Naive thymus-derived CD8-positive, alpha-beta T cell (primary cell): ENCODE measurements at places on chromosomes 11 and 22.

DNA sequence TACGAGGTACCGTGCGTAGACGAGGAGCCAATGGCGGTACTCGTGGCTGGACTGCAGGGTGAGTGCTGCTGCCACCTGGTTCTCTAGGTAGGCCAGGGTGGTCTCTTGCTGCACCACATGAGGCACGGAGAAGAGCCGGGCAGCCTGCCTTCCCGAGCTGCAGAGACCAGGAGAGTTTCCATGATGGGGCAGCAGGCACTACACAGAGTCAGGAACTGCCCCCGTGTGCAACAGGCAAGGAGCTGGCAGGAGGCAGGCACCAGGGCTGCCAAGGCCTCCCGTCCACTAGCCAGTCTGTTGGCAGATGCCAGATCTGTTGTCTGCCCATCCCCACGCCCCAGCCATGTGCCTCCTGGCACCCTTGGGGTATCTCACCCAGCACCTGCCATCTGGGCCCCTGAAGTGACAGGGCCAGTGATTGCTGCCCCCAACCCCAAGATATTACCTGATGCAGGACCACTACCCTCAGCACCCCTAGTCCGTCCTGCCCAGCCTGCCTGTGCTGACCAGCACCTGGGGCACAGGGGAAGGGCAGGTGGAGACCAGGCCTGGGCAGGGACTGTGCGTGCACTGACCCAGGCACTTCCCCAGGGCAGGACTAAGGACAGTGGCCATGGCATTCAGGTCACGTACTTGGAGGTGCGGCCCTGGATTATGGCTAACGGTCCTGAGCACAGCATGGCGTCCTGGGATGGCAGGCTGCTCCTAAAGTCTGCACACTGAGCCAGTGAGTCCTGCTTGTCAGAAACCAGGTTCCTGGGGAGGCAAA, 62.0 kb upstream of the CLTCL1 start:
- H3K27ac ChIP-seq, result no peak overlapping the region
- DNase-seq, result no peak
- H3K4me3 ChIP-seq, result no peak overlapping the region
- H3K4me1 ChIP-seq, result no peaks in the 10 kb centered on the region
- H3K36me3 ChIP-seq, result peaks cover 71% of the 10 kb centered on the region
- no peaks in the 10 kb centered on the region for H3K27me3 ChIP-seq

DNA sequence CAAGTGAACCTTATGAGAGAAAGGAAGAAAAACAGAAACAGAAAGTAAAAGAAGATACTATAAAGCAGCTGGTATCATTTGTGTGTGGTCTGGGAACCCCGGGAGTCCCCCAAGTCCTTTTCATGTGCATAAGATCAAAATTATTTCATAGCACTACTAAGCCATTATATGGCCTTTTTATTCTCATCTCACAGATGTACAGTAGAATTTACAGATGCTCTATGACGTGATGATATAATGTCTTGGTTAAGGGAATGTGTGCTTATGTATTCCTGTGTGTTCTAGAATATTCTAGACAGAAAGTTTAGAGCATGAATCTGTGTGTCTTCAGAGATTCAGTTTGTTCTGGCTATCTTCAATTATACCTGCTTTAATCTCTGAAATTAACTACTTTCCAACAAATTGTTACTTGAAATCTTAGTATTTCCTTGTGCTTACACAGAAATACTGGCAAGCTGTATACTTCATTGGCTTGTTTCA, 8.6 kb upstream of the TPP1 start:
- H3K27ac ChIP-seq, result peak overlapping the region; percentile 80
- DNase-seq, result no peak
- H3K36me3 ChIP-seq, result no peaks in the 10 kb centered on the region
- H3K27me3 ChIP-seq, result no peaks in the 10 kb centered on the region
- peak overlapping the region; percentile 66 for H3K4me3 ChIP-seq
- H3K4me1 ChIP-seq, result peaks cover 37% of the 10 kb centered on the region

GRCh38 chr11:119380827-119381180, 686 bp downstream of the USP2 start:
- DNase-seq, result no peak
- no peaks in the 10 kb centered on the region for H3K36me3 ChIP-seq
- H3K27me3 ChIP-seq, result peaks cover 1% of the 10 kb centered on the region

- no peak for DNase-seq
- peaks cover 26% of the 10 kb centered on the region for H3K4me1 ChIP-seq
- peaks cover 18% of the 10 kb centered on the region for H3K27me3 ChIP-seq
- H3K27ac ChIP-seq, result no peak overlapping the region
- H3K4me3 ChIP-seq, result no peak overlapping the region
Observed at GRCh38 chr11:7572001-7572712, 58.4 kb downstream of the PPFIBP2 start.

- H3K4me3 ChIP-seq, result no peak overlapping the region
- H3K27me3 ChIP-seq, result peaks cover 15% of the 10 kb centered on the region
- H3K27ac ChIP-seq, result no peak overlapping the region
- H3K36me3 ChIP-seq, result no peaks in the 10 kb centered on the region
- no peaks in the 10 kb centered on the region for H3K4me1 ChIP-seq
Observed at GRCh38 chr11:5363679-5364078, 12.4 kb downstream of the OR51B6 start.

DNA sequence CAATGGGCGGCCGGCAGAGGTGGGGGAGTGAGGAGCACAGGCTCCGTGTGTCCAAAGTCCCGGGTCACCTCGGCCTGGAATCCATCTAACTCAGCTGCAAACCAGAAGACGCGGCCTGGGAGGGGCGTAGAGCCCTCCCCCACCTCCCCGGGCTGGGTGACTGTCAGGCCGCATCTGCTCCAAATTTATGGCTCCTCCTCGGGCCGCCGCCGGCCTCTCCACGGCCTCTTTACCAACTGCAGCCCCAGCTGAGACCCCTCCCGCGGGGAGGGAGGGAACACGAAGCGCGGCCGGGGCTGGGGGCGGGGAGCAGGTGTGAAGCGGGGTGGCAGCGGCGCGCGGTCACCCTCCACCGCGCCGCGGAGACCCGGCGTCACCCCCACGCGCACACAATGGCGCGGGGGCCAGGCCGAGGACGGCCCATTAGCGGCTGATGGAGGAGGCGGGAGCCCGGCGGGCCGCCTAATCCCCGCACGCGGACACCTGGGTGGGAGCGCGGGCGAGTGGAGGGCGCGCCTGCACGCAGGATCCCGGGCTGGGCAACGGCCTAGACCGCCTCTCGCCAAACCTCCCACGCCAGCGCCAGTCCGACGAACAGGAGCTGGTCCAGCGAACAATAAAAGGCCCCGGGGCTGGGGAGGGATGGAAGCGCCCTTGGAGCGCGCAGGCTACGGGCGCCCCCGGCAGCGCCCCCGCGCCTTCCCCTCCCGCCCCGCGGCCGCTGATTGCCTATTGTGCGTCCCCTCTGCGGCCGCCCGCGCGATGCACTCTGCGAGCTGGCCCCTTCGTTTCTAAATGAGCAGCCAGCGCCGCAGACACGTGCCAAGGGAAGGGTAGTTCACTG, 25.9 kb upstream of the ROBO3 start:
- H3K27me3 ChIP-seq, result peaks cover 64% of the 10 kb centered on the region
- DNase-seq, result no peak
- H3K36me3 ChIP-seq, result no peaks in the 10 kb centered on the region
- peak overlapping the region; percentile 79 for H3K4me3 ChIP-seq
- no peak overlapping the region for H3K27ac ChIP-seq
- H3K4me1 ChIP-seq, result peaks cover 21% of the 10 kb centered on the region

- H3K27me3 ChIP-seq, result peaks cover 15% of the 10 kb centered on the region
- no peak overlapping the region for H3K27ac ChIP-seq
- no peak for DNase-seq
- no peaks in the 10 kb centered on the region for H3K4me1 ChIP-seq
- H3K4me3 ChIP-seq, result no peak overlapping the region
Observed at GRCh38 chr11:13480198-13480597, 15.6 kb downstream of the PTH start.

GRCh38 chr11:96114178-96115064, 190.5 kb upstream of the MTMR2 start:
- H3K4me3 ChIP-seq, result no peak overlapping the region
- H3K27me3 ChIP-seq, result no peaks in the 10 kb centered on the region
- DNase-seq, result no peak
- peak overlapping the region; percentile 86 for H3K27ac ChIP-seq
- peaks cover 20% of the 10 kb centered on the region for H3K36me3 ChIP-seq
- peaks cover 73% of the 10 kb centered on the region for H3K4me1 ChIP-seq
